Stimulated activated CD4-positive, alpha-beta T cell treated with anti-CD3 and anti-CD28 coated beads, Interleukin-15, amount 100 ng/mL, for 24 hours (primary cell): ENCODE measurements at places on chromosomes 11 and 22.
A peak's percentile ranks its signal among the peaks of the same experiment; 100 is the strongest.

- no peak for DNase-seq
Measured at GRCh38 chr11:134350381-134350780, 18.6 kb downstream of the GLB1L2 start.

DNA sequence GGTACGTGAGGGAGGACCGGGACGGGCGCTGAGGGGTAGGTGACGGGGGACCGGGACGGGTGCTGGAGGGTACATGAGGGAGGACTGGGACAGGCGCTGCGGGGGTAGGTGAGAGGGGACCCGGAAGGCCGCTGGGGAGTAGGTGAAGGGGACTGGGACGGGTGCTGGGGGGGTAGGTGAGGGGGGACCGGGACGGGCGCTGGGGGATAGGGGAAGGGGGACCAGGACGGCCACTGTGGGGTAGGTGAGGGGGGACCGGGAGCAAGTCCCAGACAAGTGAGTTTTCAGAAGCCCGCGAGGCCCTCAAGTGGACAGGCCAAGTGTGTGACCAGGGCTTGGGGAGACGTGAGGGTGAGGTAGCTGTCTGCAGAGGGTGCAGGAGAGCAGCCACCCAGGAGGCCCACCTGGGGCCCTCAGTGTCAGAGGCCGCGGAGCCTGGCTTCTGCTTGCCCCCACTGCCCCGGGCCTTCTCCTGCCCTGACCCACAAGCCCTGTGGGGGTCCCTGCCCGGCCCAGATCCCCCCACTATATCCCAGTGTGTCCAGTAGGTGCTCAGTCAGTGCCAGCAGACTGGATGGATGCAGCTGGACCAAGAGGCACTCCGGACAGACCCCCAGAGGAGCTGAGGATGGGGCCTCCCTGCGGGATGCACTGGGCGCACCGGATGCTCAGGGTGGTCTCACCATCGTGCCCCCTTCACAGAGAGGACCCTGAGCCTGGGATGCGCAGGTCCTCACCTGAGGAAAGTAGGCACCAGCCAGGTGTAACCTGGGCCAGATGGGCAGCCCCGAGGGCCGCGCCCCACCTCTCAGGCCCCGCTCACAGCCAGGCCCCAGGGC, 44.2 kb upstream of the TH start:
- no peak for DNase-seq

- no peak for DNase-seq
Measured at GRCh38 chr11:65189191-65189590, 7.5 kb downstream of the CAPN1 start.

DNA sequence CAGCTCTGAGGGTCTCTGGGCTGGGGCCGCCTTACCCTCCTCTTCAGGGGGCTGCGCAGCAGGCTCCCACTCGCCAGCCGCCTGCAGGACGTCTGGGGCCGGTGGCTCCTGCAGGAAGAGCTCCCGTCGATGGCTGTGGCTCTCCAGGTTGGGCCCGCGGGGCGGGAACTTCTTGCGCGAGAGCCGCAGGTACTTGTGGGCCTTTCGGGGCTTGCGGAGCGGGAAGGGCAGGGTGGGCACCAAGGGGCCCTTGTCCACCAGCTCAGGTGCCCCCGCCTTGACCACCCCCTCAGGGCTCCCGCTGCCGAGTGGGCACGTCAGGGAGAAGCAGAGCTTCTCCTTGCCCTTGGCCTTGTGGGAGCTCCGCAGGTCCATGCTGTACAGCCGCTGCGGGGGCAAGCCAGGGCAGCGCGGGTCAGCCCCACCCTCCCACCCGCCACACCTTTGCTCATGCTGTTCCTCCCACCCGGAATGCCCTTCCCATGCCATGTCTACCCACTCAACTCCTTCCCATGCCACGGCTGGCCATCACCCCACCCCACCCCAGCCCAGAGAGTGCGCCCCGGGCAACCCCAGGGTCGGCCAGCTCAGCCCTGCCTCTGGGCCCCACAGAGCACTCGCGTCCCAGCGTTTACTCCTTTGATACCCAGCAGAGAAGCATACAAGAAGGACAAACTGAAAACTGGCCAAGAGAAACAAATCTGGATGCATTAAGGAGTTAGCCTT, 18.0 kb downstream of the CBX7 start:
- no peak for DNase-seq

- no peak for DNase-seq
Measured at GRCh38 chr11:126601136-126601535, 245.7 kb downstream of the ST3GAL4 start.

DNA sequence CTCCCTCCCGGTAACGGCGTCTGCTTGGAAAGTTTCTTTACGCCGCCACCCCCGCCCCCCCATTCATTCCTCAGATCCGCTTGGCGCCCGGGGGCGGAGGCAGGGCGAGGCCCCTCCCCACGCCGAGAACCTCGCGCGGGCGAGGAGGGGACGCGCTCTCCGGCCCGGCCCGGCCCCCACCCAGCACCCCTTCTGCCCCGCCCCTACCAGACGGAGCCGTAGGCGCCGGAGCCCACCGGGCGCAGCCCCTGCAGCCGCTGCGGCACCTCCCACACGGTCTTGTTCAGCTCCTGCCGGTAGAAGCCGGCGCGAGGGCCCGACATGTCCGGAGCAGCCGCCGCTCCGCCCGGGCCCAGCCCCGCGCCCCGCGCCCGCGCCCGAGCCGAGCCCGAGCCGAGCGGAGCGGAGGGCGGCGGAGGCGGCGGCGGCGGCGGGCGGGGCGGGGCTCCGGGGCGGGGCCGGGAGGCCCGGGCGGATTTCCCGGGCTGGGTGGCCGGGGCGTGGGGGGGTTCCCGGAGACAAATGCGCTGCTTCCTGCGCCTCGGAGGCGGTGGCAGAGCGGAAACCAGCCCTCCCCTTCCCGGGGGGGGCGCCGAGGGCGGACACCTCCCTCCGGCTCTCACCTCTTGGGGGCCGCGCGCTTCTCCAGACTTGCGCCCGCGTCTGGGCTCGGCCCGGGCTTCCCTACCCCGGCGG, at the start of gene MAPK11:
MAPK11 (minus strand) TSS at position 411 of the 696 bp plus-strand sequence; CDS start at position 323, 88 bp downstream.
- DNase-seq: peak; percentile 81

DNA sequence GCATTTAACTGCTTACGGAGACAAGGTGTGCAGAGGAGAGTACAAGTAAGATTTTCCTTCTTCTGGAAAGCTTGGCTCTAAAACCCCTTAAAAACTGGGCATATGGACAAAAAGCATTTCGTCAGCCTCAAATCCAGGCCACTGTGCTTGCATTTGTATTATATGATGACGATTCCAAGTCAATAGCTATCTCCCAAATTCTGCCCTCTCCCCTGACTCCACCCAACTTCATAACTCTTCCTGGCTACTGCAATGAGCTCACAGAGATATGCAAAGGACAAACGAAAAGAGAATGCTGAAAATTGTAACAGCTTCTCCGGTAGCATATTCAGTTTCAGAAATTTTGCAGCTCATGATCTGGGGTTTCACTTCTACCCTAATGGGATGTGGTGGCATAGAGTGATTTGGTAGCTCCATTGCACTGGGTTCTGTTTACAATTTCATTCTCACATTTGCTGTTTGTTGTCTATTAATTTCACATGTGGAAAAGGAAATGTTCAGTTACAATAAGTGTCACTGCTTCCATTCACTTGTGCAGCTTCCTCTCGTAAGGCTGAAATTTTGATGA, 45.6 kb upstream of the CHRM4 start:
- DNase-seq: no peak

- peak; percentile 78 for DNase-seq
Measured at GRCh38 chr11:57349491-57350274, 11.5 kb downstream of the P2RX3 start.

DNA sequence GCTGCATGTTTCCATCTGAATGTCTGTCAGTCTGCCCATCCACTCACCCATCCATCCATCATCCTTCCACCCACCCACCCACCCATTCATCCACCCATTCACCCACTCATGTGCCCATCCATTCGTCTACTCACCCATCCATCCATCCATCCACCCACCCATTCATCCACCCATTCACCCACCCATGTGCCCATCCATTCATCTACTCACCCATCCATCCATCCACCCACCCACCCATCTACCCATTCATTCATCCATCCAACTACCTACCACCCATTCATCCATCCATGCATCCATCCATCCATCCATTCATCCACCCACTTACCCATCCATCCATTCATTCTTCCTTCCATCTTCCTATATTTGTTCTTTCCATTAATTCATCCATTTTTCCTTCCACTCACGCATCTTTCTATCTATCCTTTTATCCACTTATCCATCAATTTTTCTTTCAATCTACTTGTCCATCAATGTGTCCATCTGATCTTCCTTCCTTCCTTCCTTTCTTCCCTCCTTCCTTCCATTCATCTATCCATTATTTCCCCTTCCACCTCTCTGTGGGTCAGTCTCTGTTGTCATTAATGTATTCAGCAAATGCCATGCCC, 8.0 kb downstream of the CRYBB3 start:
- DNase-seq: no peak

- no peak for DNase-seq
Measured at GRCh38 chr22:37893583-37893983, 12.5 kb upstream of the MICALL1 start.

DNA sequence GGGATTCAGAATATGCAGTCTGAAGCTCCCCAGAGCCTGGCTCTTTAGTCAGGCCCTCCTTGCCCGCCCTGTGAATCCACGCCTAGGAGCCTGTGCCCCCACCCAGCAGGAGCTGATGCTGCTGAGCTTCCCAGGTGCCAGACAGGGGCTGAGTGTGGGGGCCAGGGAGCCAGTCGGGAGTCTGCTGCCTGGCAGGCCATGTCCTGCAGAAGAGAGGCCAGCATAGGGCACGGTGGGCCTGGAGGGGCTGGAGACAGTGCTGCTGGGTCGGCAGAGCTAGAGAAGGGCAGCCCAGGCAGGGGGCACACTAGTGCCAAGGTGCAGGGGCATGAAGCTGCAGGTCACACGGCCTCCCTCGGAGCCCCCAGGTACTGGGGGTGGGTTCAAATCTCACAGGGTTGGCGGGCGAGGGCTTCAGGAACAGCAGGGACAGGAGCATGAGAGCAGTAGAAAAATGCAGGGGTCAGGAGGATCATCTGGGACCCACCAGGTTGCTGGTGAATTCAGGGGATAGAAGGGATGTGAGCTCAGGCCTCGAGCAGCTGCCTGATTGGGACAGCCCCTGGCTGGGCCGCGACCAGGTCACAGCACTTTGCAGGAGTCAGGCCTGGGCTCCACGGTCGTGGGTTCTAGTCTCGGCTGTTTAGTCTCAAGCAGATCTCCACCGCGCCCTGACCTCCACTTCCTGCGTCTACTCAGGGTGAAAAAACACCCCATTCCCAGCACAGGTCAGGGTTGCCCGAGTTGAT, 4.1 kb upstream of the SEPTIN5 start:
- DNase-seq: no peak

- DNase-seq: no peak
Measured at GRCh38 chr11:12238420-12238819, 128.0 kb downstream of the MICAL2 start.

DNA sequence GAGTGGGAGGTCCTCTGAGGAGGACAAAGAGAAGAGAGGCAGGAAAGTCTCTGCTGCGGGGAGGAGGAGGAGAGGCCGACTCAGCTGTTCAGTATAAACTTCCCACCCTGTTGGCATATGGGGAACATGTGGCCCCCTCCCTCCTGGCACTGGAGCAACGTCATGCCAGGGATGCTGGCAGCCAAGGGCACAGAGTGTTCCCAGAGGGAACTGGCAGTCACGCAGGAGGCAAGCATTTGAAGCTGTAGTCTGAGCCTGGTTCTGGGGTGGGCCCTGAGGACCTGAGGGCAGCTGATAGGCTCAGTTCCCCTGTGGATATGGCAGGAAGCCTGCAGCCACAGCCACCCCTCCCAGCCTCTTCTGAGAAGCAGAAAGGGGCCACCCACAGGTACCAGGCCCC, 67.1 kb upstream of the TSPAN18 start:
- no peak for DNase-seq

DNA sequence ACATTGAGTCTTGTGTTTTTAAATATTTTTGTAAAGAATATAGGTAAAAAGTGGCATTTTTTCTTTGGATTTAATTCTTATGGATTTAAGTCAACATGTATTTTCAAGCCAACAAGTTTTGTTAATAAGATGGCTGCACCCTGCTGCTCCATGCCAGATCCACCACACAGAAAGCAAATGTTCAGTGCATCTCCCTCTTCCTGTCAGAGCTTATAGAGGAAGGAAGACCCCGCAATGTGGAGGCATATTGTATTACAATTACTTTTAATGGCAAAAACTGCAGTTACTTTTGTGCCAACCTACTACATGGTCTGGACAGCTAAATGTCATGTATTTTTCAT, 333 bp upstream of the CD3E start:
- DNase-seq: no peak

- no peak for DNase-seq
Measured at GRCh38 chr11:12076840-12077534, 33.4 kb upstream of the MICAL2 start.

GRCh38 chr11:18699848-18700261, 1.3 kb downstream of the TMEM86A start:
- no peak for DNase-seq

DNA sequence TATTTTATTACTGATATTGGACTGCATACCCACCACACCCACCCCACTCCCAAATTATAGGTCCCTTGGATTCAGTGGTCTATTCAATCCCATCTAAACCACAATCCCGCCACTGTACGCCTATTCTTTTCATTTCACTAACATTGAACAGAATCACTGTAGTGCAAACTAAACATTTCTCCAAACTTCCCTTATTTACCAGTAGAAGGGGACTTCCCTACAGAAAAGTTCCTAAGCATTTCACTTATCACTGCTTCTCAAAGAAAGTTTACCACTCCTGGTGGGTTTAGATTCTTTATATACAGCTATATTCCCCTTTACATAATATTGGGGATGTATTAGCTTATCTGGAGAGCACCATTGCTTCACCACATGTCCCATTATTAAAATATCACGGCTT, 29.3 kb downstream of the OR8B12 start:
- no peak for DNase-seq

DNA sequence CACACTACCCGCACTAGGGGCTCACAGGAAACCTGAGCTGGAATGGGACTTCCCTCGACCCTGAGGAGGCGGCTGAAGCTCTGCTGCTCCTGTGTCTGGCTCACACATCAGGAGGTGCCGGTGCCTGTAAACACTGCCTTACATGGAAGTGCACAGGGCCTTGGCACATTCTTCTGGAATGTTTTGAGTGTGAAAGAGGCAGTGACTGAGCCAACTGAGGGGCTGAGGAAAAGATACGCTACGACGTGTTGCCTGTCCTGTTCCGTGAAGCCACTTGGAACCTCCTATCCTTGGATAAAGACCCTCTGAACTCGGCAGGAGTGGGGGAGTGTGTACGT, 10.5 kb downstream of the TXN2 start:
- DNase-seq: no peak

DNA sequence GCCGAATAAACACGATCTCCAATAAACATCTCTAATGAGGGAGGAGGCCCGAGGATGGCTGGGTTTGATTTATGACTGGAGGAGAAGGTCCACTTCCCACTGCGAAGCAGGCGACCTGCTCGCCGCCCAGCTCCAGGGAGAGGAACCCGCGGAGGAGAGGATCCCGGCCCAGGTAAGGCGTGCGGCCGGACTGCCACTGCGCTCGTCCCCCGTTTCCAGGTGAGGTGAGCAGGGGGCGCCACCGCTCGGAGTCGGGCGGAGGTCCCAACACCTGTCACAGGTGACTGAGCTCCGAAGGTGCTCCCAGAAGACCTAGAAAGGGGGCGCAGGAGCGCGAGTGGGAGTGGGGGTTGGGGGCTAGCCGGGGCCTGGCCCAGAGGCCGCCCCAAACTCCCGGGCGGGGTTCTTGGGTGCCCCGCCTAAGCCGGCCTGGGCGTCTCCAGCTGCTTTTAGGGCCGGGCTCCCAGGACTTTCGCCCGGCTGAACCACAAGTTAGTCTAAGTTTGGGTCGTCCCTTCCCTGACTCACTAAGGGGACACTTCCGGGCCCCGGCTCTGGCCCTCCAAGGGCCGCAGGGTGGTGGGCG, 5.4 kb upstream of the PAX6 start:
- DNase-seq: no peak
